ENCODE measurements at places on chromosomes 4 and X. TPM values are rescaled to one million over a fixed set of nuclear protein-coding genes. Genes with fewer than 3 reads are reported as not detected.

The ATOH1 gene
- total RNA-seq, result 6.3 TPM

The CXCL6 gene
- 1.00 TPM for total RNA-seq

The ANK2 gene
- total RNA-seq, result 333 TPM

The GLRB gene
- 21.6 TPM for total RNA-seq

The NLRP2B gene
- 0.18 TPM for total RNA-seq

The ZFP42 gene
- 0.18 TPM for total RNA-seq

The EDA2R gene
- total RNA-seq, result 1.8 TPM

The DKK2 gene
- 3.9 TPM for total RNA-seq

The FRG1 gene
- 24.8 TPM for total RNA-seq

The STAG2 gene
- 90.6 TPM for total RNA-seq

The FREM3 gene
- total RNA-seq, result 6.5 TPM

GRCh38 chrX:108573136-108573535 lies 133.5 kb downstream of the COL4A5 start:
- DNase-seq, result no peak

GRCh38 chrX:17525762-17526555 lies 151.0 kb downstream of the NHS start:
- DNase-seq, result no peak

GRCh38 chr4:76074993-76075600 lies 588 bp downstream of the ART3 start:
- no peak for DNase-seq

GRCh38 chr4:75180217-75180616 lies 247.3 kb downstream of the PARM1 start:
- no peak for DNase-seq

GRCh38 chr4:183926950-183927349 lies 21.8 kb downstream of the STOX2 start:
- no peak for DNase-seq

GRCh38 chr4:120939693-120940092 lies 17.2 kb upstream of the PRDM5 start:
- DNase-seq, result no peak

- no peak for DNase-seq
Measured at GRCh38 chr4:126727461-126727860, 905.3 kb upstream of the INTU start.

- no peak for DNase-seq
Measured at GRCh38 chrX:47166126-47166525, 21.1 kb downstream of the RBM10 start.

GRCh38 chr4:65046192-65047133 lies 623.8 kb downstream of the EPHA5 start:
- DNase-seq, result no peak

GRCh38 chr4:182880387-182881356 lies 36.5 kb downstream of the DCTD start:
- DNase-seq, result peak; percentile 49

- DNase-seq, result no peak
Measured at GRCh38 chr4:134465417-134465816, 263.8 kb upstream of the PABPC4L start.

- DNase-seq, result no peak
Measured at GRCh38 chr4:13555325-13555724, 11.0 kb upstream of the NKX3-2 start.

DNA sequence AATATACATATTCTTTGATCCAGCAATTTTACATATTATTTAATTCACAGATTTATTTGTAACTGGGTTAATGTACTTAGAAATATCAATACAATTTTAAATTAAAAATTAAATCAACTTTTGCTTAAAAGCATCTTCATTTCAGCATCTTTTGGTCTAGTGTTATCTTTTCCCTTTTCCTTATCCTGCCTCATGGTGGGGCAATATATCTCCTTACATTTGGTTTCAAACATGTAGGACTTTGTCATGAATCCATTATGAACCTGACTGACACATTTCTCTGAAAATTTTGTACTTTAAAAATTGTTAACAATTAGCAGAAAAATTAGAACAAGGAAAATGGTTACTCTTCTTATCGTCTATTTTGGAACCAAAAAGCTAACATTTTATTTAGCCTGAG lies 42.8 kb upstream of the ANK2 start:
- no peak for DNase-seq

DNA sequence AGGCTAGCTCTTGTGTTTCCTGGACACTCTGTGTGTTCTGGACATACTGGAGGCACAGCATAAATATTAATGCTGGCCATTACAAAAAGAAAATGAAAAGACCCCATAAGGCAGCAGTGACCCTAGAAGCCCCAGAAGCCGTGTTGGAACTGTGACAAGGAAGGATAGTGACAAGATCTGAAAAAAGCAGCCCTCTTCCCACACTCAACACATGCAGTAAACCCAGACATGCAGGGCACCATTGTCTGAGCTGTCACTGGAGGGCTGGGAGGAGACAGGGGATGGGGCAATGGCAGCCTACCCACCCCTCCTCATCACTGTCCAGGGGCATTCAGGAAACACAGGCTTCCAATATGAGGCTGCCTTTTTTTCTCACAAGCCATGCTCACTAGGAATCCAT lies 6.5 kb downstream of the TRIM2 start:
- DNase-seq, result no peak

DNA sequence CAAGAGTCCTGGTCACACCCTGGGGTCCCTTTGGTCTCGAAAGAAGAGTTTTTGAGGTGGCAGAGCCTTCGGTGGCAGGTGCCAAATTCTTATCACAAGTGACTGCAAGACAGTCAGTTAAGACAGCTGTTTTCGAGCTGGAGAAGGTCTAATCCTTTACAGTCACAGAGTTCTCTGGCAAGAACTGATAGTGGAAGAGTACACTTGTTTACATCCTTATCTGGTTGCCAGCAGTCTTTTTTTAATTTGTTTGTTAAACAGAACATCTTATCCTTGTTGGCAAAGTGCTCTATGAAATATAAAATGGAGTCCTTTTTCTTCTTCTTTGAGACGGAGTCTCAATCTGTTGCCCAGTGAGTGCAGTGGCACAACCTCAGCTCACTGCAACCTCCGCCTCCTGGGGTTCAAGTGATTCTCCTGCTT lies 50.4 kb upstream of the ELOVL6 start:
- no peak for DNase-seq

DNA sequence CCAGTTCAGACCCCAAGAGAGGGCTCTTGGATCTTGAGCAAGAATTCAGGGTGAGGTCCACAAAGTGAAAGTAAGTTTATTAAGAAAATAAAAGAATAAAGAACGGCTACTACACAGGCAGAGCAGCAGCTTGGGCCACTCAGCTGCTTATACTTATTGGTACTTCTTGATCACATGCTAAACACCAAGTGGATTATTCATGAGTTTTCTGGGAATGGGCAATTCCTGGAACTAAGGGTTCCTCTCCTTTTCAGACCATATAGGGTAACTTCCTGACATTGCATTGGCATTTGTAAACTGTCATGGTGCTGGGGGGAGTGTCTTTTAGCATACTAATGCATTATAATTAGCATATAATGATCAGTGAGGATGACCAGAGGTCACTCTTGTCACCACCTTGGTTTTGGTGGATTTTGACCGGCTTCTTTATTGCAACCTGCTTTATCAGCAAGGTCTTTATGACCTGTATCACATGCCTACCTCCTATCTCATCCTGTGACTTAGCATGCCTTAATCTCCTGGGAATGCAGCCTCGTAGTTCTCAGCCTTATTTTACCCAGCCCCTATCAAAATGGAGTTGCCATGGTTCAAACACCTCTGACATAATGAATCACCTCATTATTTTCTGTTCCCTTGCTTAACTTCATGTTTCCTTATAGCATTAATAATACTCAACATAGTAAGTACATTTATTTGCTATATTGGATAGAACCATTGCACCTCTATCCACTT lies 476.3 kb downstream of the DTHD1 start:
- no peak for DNase-seq

DNA sequence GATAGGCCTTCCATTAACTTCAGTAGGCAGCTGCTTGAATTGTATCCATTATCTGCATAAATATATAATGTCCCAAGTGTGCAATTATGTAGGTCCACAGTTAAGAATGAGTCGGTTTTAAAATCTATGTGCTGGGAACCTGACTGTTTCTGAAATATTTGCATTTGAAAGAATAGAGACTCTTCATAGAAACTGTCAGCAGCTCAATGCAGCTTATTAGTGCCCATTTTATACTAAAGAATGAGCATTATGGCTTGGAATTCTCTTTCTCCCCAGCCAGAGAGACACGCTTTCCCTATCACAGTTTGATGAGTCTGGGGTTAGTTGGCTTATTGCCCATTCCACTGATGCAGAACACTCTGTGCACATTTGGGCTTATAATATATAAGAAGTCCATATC lies 202.0 kb upstream of the PCDH7 start:
- DNase-seq, result no peak

DNA sequence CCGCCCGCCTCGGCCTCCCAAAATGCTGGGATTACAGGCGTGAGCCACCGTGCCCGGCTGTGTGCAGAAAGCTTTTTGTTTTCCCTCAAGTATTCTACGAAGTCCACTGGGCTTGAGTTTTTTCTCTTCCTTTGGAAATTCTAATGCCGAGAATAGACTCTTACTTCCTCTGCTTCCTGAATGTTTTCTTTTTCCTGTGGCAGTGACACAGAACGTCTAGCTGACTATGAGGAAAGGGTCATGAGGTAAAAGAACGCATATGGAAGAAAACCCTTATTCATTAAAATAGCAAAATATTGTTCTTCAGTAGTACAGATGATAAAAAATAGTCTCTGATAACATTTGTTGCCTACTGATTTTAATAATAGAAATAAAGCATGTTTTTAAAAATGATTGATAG lies 4.9 kb upstream of the SLC25A4 start:
- DNase-seq, result no peak

GRCh38 chrX:84186603-84187532 lies 1.1 kb downstream of the RPS6KA6 start:
- DNase-seq, result peak; percentile 0

GRCh38 chr4:134935320-134935719 lies 733.7 kb upstream of the PABPC4L start:
- no peak for DNase-seq

DNA sequence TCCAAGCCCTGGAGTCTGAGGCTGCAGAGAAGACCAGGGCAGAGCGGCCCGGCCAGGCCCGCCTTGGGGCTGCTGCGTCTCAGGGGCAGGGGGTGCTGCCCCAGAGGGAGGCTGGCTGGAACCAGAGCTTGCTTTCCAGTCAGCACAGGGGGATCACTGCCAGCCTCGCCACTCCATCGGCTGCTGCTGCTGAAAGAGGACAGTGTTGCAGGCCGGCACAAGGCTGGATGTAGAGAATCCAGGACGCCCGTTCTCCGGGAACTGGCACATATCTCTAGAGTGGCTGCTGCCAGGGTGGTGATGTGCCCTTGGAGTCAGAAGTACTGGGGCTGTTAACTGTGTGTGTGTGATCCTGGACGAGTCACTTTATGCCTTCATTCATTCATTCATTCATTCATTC lies 31.9 kb upstream of the SORCS2 start:
- no peak for DNase-seq

All from cerebellum (tissue), 4 donors.